ENCODE measurements at places on chromosomes 2 and 18.

GRCh38 chr2:20661421-20662307, 5.3 kb upstream of the GDF7 start:
- DNase-seq, result peak; percentile 57

DNA sequence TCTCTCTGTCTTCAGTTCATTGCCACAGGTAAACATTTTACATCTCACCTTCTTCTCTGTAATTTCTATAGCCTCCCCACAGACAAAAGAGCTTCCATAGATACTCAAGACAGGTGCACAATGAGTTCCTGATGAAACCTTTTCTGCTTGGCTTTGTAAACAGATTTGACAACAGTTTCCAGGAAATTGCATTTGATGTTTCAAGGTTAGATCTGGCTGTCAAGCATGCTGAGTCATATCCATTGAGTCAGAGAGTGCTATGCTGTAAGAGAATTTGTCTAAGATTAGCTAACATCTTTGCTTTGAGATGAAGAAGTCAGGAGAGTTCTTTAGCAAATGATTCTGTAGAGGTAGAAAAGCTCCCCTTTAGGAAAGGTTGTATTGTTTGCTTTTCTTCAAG, 40.6 kb upstream of the MAP2 start:
- no peak for DNase-seq

GRCh38 chr18:9017905-9018227, 84.6 kb upstream of the NDUFV2 start:
- no peak for DNase-seq

GRCh38 chr2:216292886-216293301, 79.4 kb downstream of the MARCHF4 start:
- no peak for DNase-seq

- DNase-seq, result no peak
These were observed 33.6 kb downstream of the MROH2A start for GRCh38 chr2:233811732-233812131.

GRCh38 chr2:124283096-124283495, 258.0 kb downstream of the CNTNAP5 start:
- no peak for DNase-seq

GRCh38 chr2:47890711-47891368, 15.5 kb downstream of the FBXO11 start:
- DNase-seq, result no peak

GRCh38 chr2:146129231-146129630, 1609.3 kb upstream of the ZEB2 start:
- DNase-seq, result no peak

DNA sequence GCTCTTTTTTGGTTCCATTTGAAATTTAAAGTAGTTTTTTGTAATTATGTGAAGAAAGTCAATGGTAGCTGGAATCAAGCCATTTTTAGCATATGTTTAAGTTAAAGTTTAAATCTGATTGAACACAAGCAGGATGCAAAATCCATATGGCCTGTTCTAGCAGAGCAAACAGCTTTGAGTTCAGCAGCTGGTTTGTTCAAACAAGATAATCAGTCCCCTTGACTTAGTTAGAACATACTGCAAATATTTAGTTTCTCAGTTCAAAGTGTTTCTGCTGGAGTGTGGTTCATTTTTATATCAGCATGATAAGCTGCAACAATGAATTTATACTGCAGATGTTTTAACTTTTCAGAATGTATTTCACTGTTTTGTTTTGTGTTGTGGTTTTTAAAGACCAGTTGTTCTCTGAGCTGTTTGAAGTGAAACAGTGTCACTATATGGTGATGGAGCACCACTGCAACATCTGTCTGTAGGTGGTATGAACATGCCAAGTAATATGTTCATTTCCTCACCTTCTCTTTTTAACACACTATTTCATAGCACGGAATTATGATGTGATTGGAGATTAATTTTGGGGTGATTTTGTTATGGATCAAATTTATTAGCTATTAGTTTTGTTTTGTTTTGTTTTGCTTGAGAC, 125.3 kb downstream of the COL4A4 start:
- DNase-seq, result no peak

- no peak for DNase-seq
These were observed 55.6 kb upstream of the ACMSD start for GRCh38 chr2:134782792-134783191.

GRCh38 chr18:33201509-33201926, 239.0 kb downstream of the CCDC178 start:
- DNase-seq, result no peak

DNA sequence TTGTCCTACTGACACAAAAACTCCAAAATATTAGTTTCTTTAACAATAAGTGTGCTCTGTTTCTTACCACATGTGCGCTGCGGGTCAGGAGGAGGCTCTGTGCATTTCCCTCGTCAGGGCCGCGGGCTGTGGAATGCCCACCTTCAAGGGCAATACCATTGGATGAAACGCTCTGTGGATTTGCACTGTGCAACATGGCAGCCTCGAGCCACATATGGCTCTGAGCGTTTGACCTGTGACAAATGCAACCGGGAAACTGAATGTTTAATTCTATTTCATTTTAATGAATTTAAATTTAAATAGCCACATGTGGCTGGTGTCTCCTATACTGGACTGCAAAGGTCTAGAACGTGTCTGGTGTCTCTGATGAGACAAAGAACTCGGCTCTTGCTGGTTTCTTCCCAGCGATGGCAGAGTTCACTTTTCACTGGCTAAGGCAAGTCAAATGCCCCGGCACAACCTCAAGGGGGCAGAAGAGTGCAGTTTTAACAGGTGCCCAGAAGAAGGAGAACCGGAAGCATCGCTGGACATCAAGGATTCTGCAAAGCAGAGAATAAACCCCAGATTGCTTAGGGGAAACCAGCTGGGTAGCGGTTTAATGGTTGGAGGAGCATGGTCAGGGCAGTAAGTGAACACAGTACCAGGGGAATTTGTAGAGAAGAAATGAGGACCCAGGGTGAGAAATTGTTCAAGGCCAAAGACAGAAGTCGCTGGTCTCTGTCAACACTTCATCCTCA, 37.0 kb upstream of the TMEM18 start:
- peak; percentile 11 for DNase-seq

DNA sequence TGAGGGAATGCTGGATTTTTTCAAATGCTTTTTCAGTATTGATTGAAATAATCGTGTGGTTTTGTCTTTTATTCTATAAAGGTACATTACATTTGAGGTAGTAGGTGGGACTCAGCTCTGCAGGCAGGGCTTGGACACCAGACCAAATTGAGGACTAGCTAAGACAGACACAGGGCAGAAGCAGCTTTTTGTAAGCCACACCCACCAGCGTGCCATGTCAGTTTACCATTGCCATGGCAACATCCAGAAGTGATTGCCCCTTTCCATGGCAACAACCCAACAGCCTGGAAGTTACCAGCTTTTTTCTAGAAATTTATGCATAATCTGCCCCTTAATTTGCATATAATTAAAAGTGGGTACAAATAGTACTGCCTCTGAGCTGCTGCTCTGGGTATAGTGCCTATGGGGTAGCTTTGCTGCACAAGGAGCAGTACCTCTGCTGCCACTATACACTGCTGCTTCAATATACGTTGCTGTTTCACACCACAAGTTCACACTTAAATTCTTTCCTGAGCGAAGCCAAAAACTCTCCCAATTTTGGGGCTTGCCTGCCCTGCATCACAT, 23.6 kb upstream of the VWA3B start:
- DNase-seq, result no peak

- no peak for DNase-seq
These were observed 46.4 kb downstream of the HS1BP3 start for GRCh38 chr2:20604401-20604911.

- peak; percentile 63 for DNase-seq
These were observed at the start of gene TIA1 for GRCh38 chr2:70248181-70248847. TSS of gene TIA1 (minus strand) at chr2:70248628. CDS start at chr2:70248430, 198 bp downstream.

DNA sequence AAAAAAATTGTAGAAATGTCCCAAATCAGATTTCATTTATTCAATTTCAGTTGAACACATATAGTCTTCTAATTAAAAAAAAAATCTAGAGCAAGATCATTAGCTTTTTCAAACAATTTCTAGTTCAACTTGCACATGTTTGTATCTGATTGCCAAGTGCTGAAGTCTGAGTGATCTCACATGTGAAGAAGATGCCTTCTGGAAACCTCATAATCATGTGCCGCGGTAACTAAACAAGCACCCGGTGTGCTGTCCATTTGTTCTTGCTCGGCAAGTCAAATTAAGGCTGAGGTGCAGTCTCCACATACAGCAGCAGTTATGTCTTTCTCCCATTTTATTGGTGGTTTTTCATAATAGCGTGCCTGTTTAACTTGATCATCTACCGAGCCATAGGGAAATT, 18.7 kb downstream of the CABLES1 start:
- DNase-seq, result no peak

DNA sequence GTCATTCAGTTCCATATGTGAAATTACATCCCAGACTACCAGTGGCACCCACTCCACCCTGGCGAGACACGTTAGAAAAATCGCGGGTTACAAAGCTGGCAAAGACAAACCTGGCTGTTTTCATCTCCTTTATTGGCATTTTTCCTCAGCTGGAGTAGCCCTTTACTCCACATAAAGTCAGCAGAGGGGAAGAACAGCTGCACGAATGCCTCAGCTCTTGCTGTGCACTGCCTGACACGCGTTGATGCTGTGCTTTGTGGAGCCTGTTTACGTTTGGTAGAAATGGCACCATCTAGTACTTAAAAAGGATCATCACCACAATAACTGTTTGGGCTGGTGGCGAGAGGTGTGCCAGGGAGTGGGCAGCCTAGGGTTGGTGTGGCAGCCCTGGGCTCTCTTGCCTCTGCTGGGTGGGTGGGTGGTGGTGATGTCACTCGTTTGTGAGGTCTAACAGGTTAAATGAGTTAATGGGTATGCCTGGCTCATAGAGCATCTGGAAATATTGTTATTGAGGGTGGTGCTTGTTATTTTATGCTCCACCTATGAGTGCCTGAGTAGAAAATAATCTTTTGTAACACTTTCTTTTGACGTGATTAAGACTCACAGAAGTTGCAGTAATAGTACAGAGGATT, 16.4 kb downstream of the FARP2 start:
- DNase-seq, result no peak

DNA sequence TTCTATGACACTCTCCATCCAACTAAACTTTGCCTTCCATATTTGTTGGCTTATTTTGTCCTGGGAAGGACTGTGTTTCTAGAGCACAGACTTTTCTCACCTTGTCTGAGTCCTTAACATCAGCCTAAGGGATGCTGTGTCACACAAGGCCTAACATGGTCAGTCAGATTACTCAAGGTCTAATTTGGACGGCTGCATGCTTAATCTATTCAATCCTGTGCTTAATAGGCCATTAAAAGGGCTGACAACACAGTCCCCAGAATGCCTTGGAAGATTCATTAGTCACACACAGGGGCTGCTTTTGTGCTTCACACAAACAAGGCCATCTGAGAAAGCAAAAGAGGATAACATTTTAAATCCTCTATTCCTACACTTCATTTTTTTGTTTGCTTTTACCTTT, 84.0 kb downstream of the DYNAP start:
- no peak for DNase-seq

DNA sequence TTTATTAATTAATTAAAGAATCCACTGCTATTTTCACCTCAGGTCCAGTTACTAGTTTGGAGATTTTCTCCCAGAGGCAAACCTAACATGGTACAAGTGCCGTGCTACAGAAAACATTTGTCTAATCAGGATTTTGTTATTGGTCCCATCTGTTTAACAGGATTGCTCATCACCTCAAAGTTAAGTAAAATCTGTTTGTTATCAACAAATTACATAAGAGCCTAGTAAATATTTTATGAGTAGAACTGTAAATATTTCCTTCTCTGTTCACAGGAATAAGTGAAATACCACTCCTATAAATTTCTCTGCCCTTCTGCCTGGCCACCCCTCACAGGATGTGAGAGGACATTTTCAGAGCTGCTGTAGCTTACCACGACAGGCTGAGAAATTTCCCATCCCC, 200.2 kb downstream of the RAD51AP2 start:
- DNase-seq, result no peak

- no peak for DNase-seq
These were observed 31.9 kb upstream of the EFR3B start for GRCh38 chr2:25009954-25010353.

DNA sequence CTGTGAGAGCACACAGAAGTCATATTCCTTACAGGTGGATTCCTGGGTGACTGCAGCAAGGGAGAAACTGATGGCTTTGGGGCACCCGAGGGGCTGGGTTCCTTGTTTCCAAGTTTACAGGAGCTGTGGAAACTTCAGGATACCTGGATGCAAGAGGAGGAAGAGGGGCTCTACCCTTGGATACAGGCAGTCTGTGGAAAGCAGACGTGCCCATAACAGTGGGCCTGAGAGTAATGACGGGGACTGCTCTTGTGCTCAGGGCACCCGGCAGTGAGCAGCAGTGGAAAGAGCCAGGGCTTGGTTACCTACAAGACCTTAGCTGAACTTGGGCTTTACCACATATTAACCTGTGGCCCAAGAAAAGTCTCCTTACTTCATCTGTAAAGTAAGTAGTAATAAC, 102.2 kb upstream of the TGFA start:
- DNase-seq, result no peak

DNA sequence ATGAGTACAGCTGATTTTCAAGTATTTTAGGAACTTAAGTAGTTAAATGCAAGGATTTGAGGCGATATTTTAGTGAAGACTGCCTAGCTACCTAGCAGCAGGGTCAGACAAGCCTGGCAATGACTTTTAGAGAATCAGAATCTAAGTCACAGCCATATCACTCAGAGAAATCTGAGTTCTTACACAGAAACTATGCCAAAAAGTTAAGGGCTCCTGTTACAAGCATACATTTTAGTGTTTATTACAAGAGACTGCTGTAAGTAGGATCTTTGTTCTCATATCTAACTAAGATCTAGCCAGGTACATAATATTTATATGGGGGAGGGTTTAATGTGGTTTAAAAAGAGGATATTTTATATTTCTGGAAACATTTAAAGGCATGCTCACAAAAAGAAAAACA, 37.5 kb downstream of the MAP4K3 start:
- DNase-seq, result no peak

DNA sequence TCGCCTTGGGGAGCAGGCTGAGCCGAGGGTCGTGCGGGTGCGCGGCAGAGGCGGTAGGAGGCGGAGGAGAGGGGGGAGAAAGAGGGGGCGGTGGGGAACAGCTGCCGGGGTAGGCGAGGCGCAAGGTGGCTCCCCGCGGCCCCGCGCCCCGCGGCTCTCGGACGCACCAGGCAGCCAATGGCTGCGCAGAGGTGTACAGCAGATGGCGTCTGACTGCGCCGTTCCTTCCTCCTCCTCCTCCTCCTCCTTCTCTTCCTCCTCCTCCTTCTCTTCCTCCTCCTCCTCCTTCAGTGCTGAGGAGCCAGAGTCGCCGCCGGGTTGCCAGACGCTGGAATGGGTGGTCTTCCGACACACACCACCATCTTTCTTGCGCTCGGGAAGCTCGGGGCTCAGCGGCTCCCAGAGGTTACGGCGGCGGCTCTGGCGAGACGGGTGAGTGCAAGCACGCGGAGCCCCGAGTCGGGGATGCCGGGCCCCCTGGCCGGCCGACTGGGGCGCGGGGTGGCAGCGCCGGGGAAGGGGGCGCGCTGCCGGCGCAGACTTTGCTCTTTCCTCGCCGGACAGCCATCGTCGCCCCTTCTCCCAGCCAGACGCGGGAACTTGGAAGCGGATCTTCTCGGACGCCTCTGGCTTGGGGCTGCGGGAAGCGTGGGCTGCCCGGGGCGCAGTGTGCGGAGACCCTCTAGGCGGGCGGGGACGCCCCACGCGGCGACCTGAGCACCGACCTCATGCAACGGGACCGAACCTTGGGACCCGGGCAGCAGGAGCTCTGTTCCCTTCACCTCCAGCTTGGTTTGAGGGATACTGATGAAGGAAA, at the start of gene THSD7B:
TSS of gene THSD7B (plus strand) at position 290 of the 817 bp plus-strand sequence. CDS start 116,634 bp downstream, outside the sequence.
- no peak for DNase-seq

All from C1 segment of cervical spinal cord (tissue), 14 donors.